NCI-H524 (cell line): ENCODE measurements at places on chromosomes 2 and 18.
A peak's percentile ranks its signal among the peaks of the same experiment; 100 is the strongest.

DNA sequence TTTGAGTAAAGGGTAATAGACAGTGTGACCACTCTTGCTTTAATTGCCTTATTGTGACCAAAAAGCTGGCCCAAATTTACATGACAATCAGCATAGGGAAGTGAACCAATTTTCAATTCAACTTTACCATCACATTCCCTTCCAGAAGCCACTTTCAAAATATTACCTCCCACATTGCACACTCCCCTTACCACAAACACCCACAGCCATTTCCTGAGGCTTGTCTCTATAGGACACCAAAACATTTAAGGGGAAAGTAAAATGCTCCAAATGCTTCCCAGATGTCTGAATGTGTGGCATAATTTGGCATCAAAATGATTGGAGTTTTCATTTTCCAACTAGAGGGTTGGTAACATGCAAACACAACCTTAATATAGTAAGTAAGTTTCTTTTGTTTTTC lies 616.1 kb downstream of the SLC4A3 start:
- no peak for DNase-seq

DNA sequence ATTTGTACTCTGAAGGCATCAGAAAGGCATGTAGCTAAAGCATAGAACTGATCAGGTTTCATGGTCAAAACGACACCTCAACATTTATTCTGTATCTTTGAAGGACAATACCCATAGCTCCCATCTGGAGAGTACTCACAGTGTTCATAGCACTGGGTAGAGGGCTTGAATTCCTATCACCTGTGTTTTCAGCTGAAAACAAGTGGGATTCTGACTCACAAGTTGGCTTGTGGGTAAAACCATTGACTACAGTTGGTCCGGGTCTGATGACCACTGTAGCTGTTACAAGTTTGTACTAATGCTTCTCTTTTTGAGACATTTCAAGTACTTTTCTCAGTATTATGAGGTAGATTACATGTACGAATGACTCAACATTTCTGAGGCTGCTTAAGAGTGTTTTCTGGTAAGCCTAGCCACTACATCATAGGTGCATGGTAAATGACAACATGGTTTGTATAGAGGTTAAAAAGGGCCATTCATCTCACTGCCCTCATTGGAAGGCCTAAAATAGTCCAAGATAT lies 68.6 kb upstream of the PELI1 start:
- DNase-seq: no peak

DNA sequence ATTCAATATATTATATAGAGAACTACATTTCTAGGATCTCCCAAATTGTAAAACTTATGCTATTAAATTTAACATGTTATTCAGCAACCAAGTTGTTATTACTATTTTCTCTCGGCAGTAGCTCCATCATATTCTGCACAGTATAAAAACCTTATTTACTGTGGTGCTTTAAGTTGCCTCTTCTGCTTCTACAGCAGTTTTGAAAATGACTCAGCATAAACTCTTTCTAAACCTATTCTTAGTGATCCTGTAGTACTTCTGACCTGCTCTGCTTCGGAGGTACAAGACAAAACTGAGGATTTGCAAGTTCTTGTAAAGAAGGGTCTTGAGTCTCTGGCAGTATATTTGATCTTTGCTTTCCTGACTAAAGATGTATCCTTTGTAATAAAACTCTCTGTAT lies 567.2 kb downstream of the TMX3 start:
- DNase-seq: no peak

GRCh38 chr2:10532638-10533101 lies 84.5 kb upstream of the ODC1 start:
- no peak for DNase-seq

DNA sequence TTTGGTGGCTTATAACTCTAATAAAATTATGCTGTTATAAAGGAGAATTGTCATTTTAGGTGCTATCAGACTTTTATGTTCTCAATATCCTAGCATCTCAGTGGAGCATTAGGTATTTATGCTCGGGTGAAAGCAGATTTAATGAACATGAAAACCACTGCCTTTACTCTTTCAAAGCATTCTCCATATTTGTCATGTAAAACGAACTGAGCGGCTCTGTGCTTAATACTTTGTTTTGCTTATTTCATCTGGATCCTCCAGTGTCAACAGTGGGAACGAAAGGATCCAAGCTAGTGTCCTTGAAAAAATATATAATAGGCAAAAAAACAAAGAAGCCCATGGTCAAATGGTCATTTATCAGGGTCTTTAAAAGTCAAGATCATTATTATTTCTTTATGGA lies 53.5 kb downstream of the THSD7B start:
- DNase-seq: no peak

- no peak for DNase-seq
Observed at GRCh38 chr2:49260979-49261538, 106.7 kb upstream of the FSHR start.

DNA sequence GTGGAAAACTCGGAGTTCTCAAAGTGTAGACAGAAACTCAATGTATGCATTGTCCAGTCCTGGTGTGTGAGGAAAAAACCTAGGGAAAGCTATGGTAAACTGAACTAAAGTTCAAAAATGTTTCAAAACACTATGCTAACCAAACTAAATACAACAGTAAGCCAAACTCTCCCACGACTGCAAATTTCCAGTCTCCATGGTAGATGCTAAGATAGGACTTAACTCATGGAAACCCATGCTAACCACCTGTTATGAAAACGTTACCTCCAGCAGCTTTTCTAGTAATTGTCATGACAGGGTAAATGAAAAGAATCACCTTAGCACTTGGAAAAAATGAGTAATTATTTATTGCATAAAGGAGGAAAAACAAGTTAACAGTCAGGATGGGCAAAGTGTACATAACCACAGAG lies 135.7 kb upstream of the EPC2 start:
- no peak for DNase-seq

DNA sequence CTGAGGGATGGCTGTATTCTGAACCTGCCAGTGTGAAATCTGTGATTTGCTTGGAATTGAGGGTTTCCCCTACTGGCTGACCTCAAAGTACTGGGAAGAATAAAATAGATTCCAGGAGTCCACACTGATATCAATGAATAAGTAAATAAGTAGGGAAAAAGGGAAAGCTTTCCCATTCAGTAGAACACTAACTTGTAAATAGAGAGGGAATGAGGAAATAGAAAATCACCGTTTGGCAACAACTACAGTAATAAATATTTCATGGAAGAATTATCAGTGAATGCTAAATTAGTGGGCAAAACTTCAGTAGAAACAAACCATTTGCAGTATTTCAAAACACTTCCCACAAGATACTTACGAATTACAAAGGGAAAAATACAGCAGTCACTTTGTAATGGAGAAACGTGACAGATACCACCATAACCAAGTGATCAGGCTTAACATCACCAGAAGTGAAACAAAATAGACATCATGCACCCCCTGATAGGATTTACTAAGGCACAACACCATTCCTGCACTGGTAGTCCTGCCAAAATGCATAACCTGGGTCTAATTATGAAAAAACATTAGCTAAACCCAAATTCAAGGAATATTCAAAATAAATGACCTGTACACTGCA lies 88.5 kb downstream of the ICA1L start:
- no peak for DNase-seq

- DNase-seq: no peak
Observed at GRCh38 chr2:69095305-69095704, 82.3 kb downstream of the ANTXR1 start.

- peak; percentile 55 for DNase-seq
Observed at GRCh38 chr2:144520756-144521487, 1.0 kb upstream of the ZEB2 start.

GRCh38 chr2:43832457-43832856 lies 6.2 kb downstream of the ABCG5 start:
- DNase-seq: no peak

GRCh38 chr2:230956827-230957755 lies 32.0 kb upstream of the GPR55 start:
- DNase-seq: peak; percentile 20

GRCh38 chr2:242098445-242099128 lies 229.1 kb downstream of the RTP5 start:
- no peak for DNase-seq

- no peak for DNase-seq
Observed at GRCh38 chr2:38113051-38113450, 37.1 kb upstream of the CYP1B1 start.

- DNase-seq: no peak
Observed at GRCh38 chr2:28624436-28624792, 127.2 kb upstream of the PPP1CB start.

DNA sequence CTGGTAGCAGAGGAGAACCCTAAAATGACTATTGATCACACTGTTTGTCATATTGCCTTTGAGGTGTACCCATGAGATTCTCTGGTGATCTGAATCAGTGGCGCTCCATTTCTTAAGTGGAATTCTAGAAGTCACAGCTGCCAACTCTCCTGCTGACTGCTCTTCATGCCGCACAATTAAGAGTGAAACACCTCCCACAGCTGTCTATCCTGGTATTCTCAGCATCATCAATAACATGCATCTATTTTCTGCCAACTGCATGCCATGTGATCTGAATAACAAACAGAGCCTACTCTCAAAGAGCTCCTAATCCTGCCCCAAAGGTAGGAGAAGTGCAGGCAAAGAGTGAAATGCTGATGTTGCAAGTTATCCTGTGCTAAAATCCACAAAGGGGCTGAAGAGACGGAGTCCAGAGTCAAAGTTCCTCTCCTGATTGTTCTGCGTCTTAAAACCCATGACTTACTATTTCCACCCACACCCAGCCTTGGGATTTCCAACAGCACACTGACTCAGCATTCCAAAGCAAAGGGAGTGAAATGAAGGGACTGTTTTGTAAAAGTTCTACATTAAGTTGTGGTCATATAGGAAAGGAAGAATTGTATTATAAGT lies 13.7 kb upstream of the DAPL1 start:
- DNase-seq: no peak

DNA sequence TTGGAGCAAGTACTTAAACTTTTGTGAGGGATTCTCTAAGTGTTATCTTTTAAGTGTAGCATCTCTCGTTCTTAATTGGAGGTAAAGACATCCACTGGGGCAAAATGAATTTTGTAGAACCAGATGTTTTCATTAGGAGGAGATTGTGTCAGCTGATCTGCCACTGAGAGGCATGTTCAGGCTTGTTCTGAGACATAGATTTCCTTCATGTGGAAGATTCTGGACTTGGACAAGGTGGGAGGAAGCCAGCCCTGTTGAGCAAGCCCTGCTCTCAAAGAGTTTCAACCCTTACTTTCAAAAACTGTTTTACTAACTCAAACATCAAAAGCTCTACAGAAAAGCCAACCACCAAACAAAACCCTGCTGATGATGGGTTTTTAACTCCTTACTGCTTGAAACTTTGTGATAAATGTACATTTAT lies 6.5 kb downstream of the MAP4K4 start:
- DNase-seq: no peak
